ENCODE measurements at places on chromosomes 7 and 10.

GRCh38 chr7:44065431-44066110 lies at the start of gene PGAM2:
TSS of gene PGAM2 (minus strand) at chr7:44065567. CDS start at chr7:44065529, 38 bp downstream.
- no peak for DNase-seq

- DNase-seq: no peak
Measured at GRCh38 chr10:24826009-24826408, 102.3 kb upstream of the ARHGAP21 start.

DNA sequence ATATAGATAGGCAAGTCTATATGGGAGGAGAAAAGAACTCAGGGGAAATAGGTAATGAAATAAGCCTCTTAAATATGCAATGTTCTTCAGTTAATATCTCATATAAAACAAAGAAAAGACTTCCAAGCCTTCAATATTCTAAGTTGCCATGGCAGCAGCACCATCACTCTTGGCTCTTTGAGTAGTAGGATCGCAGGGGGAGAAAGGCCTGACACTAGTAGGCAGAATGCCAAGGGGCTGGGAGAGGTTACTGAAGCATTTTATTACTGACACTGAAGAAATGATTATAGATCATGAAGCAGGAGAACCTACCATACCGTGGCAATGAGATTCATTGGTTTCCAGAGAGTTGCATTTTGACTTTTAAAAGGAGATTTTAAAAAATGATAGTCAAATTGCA lies 193.9 kb downstream of the NXPH1 start:
- no peak for DNase-seq

- no peak for DNase-seq
Measured at GRCh38 chr10:70622981-70623844, 20.7 kb upstream of the PRF1 start.

DNA sequence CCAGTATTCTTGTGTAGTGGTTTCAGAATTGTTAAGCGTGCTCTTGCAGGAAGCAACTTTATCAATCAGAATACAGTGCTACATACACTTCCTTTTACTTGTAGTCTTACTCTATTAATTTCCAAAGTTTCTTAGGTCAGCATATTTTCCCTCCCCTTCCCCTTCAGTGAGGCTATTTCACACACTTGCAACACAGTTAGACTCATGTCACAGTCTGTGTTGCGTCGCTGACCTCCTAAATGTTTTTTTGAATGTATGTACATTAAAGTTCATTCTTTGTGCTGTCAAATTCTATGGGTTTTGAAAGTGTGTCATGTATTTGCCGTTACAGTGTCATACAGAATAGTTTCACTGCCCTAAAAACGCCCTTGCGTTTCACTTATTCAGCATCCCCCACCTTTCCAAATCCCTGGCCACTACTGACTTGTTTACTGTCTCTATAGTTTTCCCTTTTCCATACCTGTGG lies 5.4 kb upstream of the HKDC1 start:
- no peak for DNase-seq

GRCh38 chr7:133395551-133395950 lies 142.7 kb downstream of the EXOC4 start:
- no peak for DNase-seq

DNA sequence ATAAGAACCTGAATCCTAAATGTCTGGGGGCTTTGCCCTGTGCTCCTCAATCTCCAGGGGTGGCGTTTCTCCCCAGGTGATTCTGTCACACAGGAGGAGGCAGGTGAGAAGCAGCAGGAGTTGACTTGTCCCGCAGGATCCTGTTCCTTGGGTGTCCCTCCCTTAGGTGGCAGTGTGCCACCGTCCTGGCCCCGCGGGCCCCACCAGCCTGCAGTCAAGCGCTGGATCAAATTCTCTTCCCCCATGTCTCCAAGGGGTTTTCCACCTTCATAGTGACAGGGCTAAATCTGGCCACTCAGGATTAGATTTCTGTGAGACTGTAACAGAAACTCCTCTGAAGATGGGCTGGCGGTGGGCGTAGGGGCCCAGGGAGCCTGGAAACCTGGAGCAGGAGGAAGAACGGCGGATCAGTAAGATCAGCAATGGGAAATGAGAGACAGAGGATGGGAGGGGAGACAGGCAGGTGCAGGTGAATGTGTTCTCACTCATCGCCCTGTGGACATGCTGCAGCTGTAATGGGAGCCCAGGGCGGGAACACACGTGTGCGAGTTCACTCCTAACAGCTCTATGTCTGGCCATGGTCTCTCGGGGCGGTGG lies 329.2 kb upstream of the COBL start:
- no peak for DNase-seq

GRCh38 chr10:28587270-28587969 lies 54.5 kb downstream of the WAC start:
- no peak for DNase-seq

- DNase-seq: no peak
Measured at GRCh38 chr10:81680359-81680758, 194.6 kb upstream of the NRG3 start.

GRCh38 chr10:75651417-75651816 lies 220.0 kb downstream of the LRMDA start:
- DNase-seq: no peak

DNA sequence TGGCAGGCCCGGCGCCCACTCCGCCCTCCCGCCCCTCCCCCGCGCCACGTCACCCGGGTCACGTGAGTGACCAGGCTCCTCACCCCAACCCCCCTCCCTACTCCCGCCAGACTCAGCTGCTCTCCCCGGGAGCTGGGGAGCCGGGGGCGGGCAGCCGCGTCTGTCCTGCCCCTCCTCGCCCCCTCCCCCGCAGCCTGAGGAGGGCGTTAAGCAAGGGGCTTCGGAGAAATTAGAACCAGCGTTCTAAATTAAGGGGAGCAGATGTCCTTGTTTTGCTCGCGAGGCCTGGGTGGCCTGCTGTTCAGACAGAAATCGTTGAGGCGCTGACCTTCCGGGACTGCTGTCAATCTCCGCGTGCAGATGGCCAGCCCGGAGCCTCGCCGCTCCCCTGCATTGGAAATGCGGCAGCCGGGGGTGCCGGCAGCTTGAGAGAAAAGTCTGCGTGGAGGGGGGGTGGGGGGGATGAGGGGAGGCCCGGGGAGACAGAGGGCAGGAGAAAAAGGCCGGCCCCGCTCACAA lies 102.2 kb upstream of the ZNF438 start:
- peak; percentile 52 for DNase-seq

- no peak for DNase-seq
Measured at GRCh38 chr10:69845574-69846292, 44.0 kb downstream of the COL13A1 start.

GRCh38 chr7:6578114-6579084 lies 1.1 kb downstream of the ZDHHC4 start:
- no peak for DNase-seq

Data from activated T-helper 2 cell treated with anti-CD3 and anti-CD28 coated beads, Interferon-gamma antibody, Interleukin-2, Interleukin-4, amounts not matched to agents 10 μg/mL and 5 μg/mL and 100 μg/mL, durations not matched to agents 14 hours and 24 hours and 36 hours (primary cell).